AG08396 (cell line): ENCODE measurements at places on chromosomes 13 and 19.
A peak's percentile ranks its signal among the peaks of the same experiment; 100 is the strongest.

DNA sequence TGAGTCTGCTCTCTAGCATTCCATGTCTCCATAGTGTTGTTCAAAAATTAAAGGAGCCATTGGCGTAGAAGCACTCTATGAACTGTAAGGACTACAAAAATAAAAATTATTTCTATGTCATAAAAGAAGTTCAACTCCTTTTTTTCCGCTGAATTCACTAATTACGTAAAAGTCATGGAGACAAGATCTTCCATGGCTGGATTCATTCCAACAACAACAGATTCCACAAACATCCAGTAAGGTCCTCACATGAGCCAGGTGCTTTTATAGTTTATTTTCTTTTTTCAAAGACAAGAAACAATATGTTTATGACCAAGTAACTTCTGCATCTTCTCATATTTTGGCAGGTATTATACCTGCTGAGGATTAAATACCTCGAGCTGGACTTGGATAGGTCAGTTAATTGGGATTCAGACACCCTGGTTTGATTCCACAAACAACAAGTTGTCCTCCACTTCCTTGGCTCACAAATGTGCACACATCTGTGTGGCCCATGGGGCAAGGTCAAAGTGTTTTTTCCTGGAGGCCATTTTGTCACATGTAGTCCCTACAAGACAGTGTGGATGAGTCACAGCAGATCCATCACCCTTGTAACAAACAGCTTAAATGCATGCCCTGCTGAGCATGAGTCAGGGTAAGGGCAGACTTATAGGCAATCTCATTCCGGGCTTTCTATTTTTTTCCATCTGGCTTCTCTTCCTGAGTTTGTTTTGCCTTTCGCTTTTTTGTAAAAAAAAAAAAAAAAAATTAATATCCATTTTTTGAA, 475.6 kb downstream of the COG6 start:
- DNase-seq, result no peak

DNA sequence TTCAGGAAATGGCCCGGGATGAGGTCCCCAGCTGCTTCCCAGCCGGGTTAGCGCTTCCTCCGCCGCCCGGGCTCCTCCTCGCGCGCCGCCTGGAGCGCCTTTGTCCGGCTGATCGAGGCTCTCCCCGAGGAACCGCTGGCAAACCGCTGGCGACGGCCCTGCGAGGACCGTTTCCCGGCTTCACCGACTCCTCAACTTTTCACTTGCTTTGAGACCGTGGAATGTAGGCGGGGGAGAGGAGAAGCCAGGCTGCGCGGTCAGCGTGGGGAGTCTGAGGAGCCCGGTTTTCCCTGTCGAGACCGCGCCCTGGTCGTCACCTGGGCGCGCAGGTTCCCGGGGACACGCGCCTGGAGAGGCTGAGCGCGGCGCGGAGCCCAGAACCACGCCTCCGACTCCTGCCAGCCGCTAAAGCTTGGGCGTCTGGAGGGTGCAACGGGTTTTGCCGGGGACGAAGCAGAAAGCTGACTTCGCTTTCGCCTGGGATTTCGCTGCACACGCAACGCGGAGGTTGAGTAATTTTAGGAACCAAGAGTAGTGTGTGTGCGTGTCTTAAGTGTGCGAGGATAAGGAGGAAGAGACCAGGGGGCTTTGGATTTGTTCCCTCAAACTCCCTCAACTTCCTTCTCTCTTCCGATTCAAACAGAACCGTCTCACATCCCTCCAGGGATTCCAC, 7.3 kb upstream of the DGKH start:
- peak; percentile 54 for DNase-seq

- no peak for DNase-seq
These were observed 242.9 kb upstream of the DACH1 start for GRCh38 chr13:72109863-72110262.

GRCh38 chr13:74708629-74709028, 574.4 kb upstream of the KLF12 start:
- no peak for DNase-seq

- no peak for DNase-seq
These were observed 93.8 kb upstream of the SOX1 start for GRCh38 chr13:111973186-111973585.

DNA sequence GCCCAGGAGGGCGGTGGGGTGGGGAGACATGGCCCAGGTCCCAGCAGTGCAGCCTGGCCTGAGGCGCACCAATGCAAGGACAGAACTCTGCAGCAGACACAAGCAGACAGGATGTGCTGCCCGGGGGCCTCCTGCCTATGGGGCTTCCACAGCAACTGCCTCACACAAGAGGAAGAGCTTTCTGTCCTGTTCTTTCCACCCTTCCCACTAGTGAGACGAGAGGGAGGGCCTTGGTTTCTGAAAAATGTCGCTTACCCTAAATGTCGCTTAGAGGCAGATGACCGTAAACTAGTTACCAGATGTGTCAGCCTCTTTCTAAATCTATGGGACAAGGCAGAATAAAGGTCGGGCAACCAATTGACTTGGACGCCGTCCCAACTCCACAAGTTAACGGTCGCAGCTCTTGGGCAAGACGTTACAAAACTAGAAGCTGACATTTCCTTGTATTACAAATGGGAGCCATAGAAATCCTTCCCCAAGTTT, at the start of gene LAIR1:
Gene LAIR1 (minus strand): TSS at position 157 of the 483 bp plus-strand sequence. CDS start 127 bp downstream, at position 30.
- DNase-seq, result no peak

DNA sequence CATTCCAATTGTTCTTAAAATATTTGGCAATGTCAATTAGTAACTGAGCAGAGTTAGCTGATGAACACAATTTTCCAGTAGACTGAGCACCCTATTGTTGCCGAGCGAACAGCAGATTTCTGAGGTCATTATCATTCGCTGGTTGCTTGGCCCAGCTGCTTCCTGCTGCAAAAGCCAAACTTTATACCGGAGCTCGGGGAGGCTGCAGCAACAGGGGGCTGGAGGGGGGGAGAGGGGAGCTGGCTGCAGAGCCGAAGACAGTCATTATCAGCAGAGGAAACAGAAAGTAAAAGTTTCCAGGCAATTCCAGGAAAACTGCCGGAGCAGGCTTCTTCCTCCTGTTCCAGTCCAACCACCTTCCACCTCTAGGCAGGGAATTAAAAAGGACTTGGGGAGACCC, 77.9 kb downstream of the ZNF536 start:
- DNase-seq, result peak; percentile 58

- no peak for DNase-seq
These were observed 30.7 kb downstream of the NFIX start for GRCh38 chr19:13025819-13026456.

GRCh38 chr13:112721198-112722104, 31.6 kb downstream of the ATP11A start:
- DNase-seq, result no peak

DNA sequence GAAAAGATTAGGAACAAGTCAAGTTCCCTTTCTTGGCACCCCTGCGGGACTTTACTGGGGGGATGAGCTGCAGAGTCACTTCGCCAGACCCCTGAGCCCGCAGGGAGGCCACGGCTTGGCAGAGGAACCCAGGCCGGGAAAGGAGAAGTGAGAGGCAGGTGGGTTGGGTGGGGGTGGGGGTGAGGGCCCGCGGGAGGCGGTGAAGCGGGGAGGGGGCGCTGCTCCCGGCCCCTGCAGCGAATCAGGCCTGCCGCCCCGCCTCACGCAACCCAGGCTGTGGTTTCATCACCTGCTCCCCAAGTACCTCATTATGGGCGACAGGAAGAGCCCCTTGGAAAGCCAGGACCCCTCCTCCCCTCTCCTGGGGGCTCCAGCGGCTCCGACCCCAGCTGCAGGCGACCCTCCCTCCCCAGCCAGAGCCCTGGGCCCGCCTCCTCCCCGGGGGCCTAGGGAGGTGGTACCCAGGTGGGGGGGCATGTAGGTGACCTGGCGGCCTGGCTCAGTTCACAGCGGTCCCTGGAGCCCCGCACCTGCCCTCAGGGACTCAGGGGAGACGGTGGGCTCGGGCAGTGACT, 9.5 kb downstream of the MEF2B start:
- no peak for DNase-seq

GRCh38 chr13:36789061-36789460, 30.0 kb upstream of the RFXAP start:
- no peak for DNase-seq

GRCh38 chr13:48838193-48838973, 137.3 kb upstream of the FNDC3A start:
- peak; percentile 22 for DNase-seq

DNA sequence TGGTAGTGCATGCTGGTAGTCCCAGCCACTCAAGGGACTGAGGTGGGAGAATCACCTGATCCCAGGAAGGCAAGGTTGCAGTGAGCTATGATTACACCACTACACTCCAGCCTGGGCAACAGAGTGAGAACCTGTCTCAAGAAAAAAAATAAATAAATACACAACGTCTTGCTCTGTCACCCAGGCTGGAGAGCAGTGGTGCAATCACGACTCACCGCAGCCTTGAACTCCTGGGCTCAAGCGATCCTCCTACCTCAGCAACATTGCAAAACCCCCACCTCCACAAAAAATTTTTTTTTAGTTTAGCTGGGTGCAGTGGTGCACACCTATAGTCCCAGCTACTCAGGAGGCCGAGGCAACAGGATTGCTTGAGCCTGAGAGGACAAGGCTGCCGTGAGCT, 8.8 kb downstream of the TPM4 start:
- DNase-seq, result no peak

GRCh38 chr13:41767801-41768200, 193.1 kb downstream of the VWA8 start:
- DNase-seq, result no peak

DNA sequence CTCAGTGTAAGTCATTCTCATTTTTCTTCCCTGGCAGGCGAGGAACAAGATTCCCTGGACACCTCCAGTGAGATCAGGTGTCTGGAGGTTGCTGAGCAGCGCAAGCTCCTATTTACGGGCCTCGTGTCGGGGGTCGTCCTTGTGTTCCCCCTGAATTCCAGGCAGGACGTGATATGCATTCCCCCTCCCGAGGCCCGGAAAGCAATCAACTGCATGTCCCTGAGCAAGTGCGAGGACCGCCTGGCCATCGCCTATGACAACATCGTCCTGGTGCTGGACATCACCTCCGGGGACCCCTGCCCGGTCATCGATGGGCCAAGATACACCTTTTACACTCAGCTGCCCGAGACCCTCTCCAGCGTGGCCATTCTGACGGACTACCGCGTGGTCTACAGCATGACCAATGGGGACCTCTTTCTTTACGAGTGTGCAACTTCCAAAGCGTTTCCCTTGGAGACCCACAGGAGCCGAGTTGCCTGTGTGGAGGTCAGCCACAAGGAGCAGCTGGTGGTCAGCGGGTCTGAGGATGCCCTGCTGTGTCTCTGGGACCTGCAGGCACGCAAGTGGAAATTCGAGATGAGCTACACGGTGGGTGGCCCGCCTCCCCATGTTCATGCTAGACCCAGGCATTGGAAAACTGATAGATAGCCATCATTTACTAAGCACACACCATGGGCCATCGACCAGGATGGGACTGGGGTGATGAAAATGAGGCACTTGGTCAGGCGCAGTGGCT, 21.5 kb upstream of the SIN3B start:
- no peak for DNase-seq

DNA sequence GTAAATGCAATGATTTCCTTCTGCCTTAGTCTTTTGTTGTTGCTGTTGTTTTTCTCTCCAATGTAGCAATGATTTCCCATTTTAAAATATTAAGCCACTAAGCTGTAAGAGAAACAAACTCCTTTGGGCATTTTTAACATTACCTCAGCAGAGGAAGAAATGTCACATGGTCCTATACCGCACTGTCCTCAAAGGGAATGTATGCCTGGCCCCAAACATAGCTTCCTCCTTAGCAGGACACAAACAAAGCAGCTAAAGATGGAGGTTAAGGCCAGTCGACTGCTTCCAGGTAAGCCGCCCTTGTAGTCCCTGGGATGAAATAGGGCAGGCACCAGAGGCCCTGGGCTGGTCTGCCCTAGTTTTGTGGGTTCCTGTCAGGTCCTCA, 249.0 kb downstream of the TSHZ3 start:
- no peak for DNase-seq

DNA sequence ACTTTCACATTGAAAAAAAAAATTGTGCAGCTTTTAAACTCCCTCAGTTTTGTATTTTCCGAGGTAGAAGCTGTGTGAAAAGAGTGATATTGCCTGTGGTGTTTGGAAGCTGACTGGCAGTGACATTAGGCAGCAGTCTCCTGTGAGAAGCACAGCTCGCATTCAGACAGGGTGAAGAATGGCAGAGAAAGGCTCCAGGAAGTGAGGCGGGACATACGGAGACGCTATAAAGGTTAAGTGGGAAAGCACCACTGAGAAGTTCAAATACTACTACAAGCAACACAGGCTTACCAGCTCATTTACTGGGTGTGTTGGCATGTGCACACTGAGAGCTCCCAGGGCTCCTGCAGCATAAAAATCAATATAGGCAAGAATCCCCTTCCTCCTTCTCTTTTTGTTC, 88.4 kb downstream of the RXFP2 start:
- no peak for DNase-seq

- no peak for DNase-seq
These were observed 65.2 kb downstream of the TEX26 start for GRCh38 chr13:30997697-30998096.

GRCh38 chr13:78398743-78399410, 204.5 kb downstream of the POU4F1 start:
- DNase-seq, result no peak

DNA sequence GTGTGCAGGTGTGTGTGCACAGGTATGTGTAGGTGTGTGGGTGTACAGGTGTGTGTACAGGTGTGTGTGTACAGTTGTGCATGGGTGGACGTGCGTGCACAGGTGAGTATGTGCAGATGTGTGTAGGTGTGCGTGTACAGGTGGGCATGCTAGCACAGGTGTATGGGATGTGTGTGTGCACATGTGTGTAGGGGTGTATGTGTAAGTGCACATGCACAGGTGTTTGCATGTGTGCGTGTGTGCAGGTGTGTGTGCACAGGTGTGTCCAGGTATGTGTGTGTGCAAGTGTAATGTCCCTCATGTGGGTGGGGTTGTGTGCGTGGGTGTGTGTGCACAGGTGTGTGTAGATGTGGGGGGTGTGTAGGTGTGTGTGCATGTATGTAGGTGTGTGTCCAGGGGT, 27.5 kb upstream of the TFDP1 start:
- no peak for DNase-seq

- DNase-seq, result no peak
These were observed 668.4 kb downstream of the DIAPH3 start for GRCh38 chr13:59495299-59495698.

- peak; percentile 85 for DNase-seq
These were observed 49.5 kb downstream of the KDM4B start for GRCh38 chr19:5018224-5019015.

DNA sequence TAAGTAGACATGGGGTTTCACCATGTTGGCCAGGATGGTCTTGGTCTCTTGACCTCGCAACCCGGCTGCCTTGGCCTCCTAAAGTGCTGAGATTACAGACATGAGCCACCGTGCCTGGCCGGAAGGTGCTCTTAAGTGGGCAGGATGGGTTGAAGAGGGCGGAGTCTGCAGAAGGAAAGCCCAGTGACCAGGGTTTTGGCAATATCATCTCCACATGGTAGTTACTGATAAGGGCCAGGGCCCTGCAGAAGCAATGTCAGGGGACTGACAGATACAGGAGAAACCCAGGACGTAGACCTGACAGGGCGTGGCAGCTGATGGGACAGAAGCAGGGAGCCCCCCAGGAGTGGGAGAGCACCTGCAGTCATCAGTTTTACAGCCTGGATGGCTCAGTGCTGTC, 45.7 kb upstream of the RNF113B start:
- no peak for DNase-seq

- no peak for DNase-seq
These were observed 30.4 kb downstream of the CYP4F22 start for GRCh38 chr19:15538774-15539173.
